ENCODE measurements at places on chromosomes 11 and 22. TPM values are rescaled to one million over a fixed set of nuclear protein-coding genes. Genes with fewer than 3 reads are reported as not detected.

Gene NPAS4
- not detected for total RNA-seq

Gene ANGPTL5
- total RNA-seq = not detected

Gene CATSPERZ
- total RNA-seq = not detected

Gene CCDC87
- total RNA-seq = 0.17 TPM

Gene GSTT2B
- not detected for total RNA-seq

Gene PKDREJ
- not detected for total RNA-seq

Gene GLYATL1
- not detected for total RNA-seq

Gene LRRC74B
- total RNA-seq = not detected

Gene SMIM35
- total RNA-seq = not detected

Gene BTBD18
- not detected for total RNA-seq

Gene TENM4
- total RNA-seq = not detected

Gene RASSF10
- total RNA-seq = not detected

Gene RBM7
- total RNA-seq = 43.4 TPM

Gene NRXN2
- 0.27 TPM for total RNA-seq

Gene COA4
- 36.2 TPM for total RNA-seq

Gene NUDT8
- total RNA-seq = 4.0 TPM

Gene CCDC73
- total RNA-seq = not detected

Gene UBE2L6
- total RNA-seq = 61.7 TPM

All from naive thymus-derived CD4-positive, alpha-beta T cell (primary cell).